ENCODE measurements at places on chromosomes 16 and 17. TPM values are rescaled to one million over a fixed set of nuclear protein-coding genes. Genes with fewer than 3 reads are reported as not detected.

The OR1A1 gene
- total RNA-seq: not detected

The CNOT1 gene
- total RNA-seq: 110 TPM

The ENO3 gene
- 7.4 TPM for total RNA-seq

The MGAT5B gene
- 0.32 TPM for total RNA-seq

The TNFRSF13B gene
- total RNA-seq: not detected

The ITGAD gene
- total RNA-seq: not detected

The RND2 gene
- total RNA-seq: 1.3 TPM

The EVPL gene
- under 0.01 TPM for total RNA-seq

The C16orf96 gene
- total RNA-seq: not detected

The CLEC3A gene
- not detected for total RNA-seq

The ZP2 gene
- total RNA-seq: not detected

The C16orf92 gene
- total RNA-seq: not detected

The HIC1 gene
- total RNA-seq: 102 TPM

The LAT gene
- total RNA-seq: 0.64 TPM

The AATK gene
- under 0.01 TPM for total RNA-seq

The KRTAP9-7 gene
- not detected for total RNA-seq

The NAGS gene
- 0.64 TPM for total RNA-seq

The RRAD gene
- total RNA-seq: 12.5 TPM

The YBX2 gene
- total RNA-seq: not detected

The HEATR9 gene
- total RNA-seq: not detected

The SAT2 gene
- 23.3 TPM for total RNA-seq

The ABCC6 gene
- total RNA-seq: 2.6 TPM

The LRRC59 gene
- 191 TPM for total RNA-seq

The PRKCB gene
- total RNA-seq: not detected

The NPB gene
- 0.64 TPM for total RNA-seq

The PIRT gene
- not detected for total RNA-seq

The TBC1D3B gene
- not detected for total RNA-seq

The DNAH17 gene
- total RNA-seq: not detected

The CIBAR2 gene
- total RNA-seq: not detected

The KRTAP1-1 gene
- total RNA-seq: not detected
